ENCODE measurements at places on chromosomes 4 and X.

DNA sequence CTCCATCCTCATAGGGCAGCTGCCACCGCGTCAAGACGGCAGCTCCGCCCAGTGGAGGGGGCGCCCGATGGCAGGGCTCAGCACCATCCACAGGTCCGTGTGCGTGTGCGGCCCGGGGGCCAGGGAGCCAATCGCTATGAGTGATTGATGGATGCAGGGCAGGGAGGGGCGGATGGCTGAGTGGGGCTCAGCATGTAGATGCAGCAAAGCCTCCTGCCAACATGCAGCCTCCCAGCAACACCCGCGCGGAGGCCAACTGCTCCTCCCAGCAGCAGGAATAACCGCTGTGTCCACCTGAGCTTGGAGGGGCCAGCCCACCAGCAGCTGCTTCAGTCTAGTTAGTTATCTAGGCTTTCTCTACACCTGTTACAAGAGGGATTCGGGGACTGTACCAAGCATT lies 77.4 kb downstream of the MTMR1 start:
- no peak for DNase-seq

- DNase-seq, result no peak
These were observed 15.1 kb downstream of the PPEF1 start for GRCh38 chrX:18722500-18723071.

- DNase-seq, result no peak
These were observed 62.5 kb downstream of the ABLIM2 start for GRCh38 chr4:8095956-8096689.

DNA sequence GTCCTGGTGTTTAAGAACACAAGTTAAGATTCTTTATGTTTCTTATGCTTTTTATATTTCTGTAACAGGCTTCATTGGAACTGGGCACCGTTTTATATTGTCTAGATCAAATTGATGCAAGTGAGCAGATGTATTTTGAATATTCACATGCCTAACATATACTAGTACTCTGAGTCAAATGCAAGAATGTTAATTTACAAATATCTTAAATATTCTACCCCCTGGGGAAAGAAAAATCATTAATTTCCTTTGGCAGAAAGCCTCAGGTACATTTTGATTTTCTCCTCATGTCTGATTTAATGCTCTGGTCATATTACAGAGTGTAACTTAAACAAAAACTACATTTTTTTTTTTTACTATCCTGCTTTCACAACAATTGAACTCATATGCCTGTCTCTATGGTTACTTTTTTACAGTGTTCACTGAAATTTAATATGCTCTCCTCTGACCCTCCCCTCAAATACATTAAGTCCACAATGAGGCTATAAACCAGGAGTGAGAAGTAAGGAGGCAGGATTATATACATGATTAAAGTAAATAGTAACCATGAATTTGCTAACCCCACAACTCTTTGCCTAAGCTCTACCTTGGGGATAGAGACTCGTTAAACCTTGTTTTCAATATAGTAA lies 2.4 kb upstream of the NSUN7 start:
- DNase-seq, result no peak

Data from activated T-cell treated with anti-CD3 and anti-CD28 coated beads for 48 hours (primary cell).